ENCODE measurements at places on chromosomes 2 and 18.

GRCh38 chr2:135657806-135658582, 83.7 kb upstream of the UBXN4 start:
- DNase-seq: peak; percentile 51

DNA sequence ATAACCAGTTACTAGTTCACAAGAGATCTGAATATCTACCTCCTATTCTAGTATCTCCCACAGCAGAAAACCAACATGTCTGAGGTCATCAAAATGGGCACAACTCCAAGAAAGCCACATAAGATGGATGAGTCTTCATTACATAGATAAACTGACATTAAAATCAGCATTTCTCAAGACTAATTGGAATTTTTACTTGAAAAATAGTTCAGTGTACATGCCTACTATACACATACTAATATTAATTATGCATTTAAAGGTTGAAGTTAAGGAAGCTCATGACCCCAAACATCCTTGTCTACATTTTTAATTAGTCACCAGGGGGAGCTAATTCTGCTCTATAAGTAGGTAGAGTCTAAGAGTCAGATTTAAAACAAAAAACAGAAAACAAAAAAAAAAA, 41.9 kb downstream of the ZNF521 start:
- no peak for DNase-seq

DNA sequence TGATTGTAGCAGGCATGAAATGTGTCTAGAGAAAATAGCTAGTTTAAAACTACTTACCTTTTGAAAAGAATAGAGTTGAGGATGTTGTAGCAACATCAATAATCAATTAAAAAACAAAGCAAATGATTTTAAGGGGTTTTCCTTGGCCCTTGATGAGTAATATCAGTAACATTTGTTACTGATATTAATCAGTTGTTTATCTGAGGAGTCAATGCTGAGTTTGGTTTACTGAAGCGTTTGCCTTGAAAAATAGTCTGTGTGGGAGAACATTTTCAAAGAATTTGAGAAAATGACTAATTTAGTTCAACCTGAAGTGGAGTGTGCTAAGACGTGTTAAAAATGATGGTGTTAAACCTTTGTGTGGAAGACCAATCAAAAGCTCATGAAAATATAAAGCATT, 9.3 kb downstream of the PTH2R start:
- no peak for DNase-seq

DNA sequence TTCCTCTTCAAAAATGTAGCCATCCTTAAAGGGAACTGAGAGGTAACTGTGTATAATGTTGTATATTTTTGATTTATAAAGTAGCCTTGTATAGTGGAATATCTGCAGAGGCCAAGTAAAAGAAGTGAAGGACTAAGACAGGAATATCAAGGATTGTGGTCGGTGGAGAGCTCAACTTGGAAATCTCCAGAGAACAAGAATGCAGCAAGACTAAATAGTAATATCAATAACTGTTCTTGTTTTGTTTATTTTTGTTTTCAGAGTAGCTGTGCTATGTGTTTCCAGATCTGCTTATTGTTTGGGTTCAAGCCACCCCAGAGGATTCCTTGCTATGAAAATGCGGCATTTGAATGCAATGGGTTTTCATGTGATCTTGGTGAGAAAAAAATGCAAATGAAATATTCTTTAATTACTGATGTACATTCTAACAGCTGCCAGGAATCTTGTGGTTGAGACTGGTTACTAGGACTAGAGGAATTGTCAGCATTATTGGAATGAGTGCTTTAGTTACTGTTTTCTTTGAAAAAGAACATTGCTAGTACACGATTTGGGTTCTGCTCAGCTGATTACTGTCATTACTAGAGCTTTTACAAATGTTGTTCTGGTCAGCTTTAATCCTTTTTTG, 25.0 kb downstream of the FASTKD2 start:
- no peak for DNase-seq

DNA sequence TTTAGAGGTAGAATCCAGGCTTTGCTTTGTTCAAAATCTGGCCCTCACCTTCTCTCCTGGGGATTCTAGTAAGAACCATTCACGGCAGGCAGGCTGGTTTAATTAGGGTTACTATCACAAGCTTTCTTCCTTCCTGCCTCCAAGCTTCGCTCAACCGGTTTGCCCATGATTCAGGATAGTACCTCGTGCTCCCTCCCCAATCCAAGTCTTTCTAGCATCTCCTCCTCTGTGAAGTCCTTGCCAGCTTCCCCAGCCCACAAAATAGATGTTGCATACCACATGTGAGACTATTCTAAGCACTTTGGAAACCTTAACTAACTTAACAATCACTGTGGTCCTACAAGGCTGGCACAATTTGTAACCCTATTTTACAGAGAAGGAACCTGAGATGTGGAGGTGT, 135.1 kb downstream of the SOCS6 start:
- DNase-seq: no peak

DNA sequence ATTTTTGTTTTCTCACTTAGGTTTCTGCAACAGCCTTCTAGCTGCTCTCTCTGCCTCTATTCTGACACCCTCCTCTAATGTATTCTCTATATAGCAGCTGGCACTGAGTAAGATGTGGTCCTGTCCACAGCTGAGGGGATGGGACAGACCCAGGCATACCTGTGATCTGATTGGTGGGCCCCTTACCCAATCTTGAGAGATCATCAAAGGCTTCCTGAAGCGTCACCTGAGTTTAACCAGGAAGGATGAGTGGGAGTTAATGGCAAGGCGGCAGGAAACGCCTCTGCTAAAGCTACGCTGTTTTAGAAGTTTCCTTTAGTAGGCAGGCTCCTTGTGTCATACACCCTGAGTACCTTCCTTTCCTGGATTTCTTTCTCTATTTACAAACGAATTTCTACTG, 5.7 kb upstream of the TET3 start:
- peak; percentile 92 for DNase-seq

- no peak for DNase-seq
Observed at GRCh38 chr2:147439986-147440385, 404.8 kb upstream of the ACVR2A start.

GRCh38 chr18:25662272-25662671, 310.3 kb upstream of the ZNF521 start:
- no peak for DNase-seq

DNA sequence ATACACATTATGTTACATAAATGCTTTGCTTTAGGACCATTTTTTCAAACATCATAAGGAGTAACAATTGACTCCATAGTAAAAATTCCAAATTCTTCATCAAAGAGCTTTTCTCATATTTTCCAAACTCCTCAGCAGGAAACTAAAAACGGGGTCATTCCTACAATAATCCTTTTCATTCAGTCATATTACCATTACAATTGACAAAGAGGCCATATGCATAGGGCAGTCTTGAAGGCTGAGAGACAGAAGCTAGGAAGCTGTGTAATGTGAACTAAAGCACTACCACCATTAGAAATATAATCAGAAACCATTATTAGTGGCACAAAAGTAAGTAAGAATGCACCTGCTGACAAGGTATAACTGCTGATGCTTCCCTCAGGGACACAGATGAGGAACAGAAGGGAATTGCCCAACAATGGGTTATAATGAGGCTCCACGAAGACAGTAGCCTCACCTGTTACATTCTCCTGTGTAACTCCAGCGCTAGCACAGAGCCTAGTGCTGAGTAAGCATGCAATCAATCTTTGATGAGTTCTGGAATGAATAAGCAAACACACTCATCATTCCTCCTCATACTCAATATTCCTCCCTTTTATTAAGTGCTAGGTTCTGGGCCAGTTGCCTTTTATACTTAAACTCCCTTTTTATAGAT, 942.3 kb downstream of the CPS1 start:
- no peak for DNase-seq

GRCh38 chr2:54901224-54901986, 148.8 kb downstream of the RTN4 start:
- no peak for DNase-seq

DNA sequence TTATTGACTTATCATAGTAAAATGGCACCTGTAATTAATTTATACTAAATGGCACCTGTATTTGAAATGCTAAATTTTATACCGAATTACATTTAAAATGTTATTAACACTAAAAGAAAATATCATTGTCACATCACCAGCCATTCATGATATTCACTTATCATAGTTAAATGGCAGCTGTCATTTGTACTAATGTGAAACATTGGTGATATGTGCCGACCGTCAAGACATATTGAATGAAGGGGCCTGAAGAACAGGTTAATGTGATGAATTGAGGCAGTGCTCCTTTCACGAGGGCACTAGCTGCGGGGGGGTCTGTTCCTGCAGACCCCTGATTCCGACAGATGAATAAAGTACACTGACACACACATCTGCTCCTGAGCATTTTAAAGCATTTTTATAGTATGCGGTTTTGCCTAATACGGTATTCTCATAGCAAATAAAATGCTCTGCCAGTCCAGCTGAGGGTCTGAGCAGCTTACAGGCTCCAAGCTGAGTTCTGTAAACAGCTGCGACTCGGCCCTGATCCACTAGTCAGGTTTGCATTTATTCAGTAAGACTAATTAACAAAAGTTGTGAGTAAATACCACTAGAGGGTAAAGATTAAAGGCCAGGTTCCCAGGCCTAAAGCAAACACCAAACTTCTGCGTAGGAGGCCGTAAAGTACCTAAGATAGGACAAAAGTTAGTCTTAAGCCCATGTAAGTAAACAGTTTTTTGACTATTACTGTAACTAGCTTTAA, 593.4 kb upstream of the NETO1 start:
- DNase-seq: no peak

- no peak for DNase-seq
Observed at GRCh38 chr2:36812196-36812595, 115.7 kb downstream of the VIT start.

DNA sequence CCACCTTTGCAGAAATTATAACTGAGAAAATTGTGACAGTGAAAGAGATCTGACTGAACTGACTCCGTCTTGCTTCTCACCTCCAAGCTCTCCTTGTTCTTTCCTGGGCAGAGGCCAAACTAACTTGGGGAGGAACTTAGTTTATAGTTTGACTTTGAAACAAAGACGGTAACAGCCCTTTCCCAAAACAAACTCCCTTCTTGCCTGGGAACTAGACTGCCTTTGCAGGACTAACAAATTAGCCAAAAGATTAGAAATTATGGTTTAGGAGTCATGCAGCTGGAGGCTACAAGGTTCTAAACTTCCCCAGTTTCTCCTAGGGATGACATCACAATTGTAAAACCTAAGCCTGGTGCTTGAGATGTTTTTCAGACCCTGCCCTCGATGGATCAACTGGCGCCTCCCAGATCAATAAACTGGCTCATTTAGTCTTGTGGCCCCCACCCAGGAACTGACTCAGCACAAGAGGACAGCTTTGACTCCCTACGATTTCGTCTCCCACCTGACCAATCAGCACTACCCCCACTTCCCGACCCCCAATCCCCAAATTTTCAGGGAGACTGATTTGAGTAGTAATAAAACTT, 137.7 kb downstream of the ALPK2 start:
- DNase-seq: no peak

GRCh38 chr2:45114221-45114955, 105.1 kb upstream of the SIX2 start:
- DNase-seq: no peak

DNA sequence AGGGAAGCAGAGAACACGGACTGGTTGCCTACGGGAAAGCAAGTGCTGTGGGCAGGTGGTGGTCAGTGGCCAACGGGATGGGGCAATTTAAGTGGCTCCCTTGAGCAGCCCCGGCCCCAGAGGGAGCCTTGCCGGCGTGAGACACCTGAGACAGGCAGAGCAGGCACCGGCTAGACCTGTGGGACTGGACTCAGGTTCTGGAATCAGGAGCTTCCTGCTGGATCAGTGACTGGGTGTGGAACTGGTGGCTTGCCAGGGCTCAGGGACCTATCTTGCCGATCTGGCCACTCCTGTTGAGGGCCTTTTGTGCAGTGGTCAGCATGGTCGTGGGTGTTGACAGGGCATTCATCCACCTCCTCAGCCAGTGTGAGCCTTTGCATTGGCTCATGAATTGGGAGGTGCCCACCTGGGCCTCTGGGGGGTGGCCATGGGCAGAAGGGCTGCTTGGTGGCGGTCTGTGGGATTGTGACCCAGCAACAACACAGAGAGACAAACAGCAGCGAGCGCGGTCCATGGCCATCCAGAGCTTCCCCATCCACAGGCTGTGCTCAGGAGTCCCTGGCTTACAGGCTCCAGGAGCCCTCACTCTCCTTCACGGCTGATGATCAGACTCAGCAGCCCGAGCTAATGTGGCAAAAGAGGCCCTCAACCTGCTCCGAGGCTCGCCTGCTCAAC, 85.4 kb upstream of the ZNF516 start:
- no peak for DNase-seq

- DNase-seq: no peak
Observed at GRCh38 chr18:12308386-12309100, 502 bp downstream of the TUBB6 start.

DNA sequence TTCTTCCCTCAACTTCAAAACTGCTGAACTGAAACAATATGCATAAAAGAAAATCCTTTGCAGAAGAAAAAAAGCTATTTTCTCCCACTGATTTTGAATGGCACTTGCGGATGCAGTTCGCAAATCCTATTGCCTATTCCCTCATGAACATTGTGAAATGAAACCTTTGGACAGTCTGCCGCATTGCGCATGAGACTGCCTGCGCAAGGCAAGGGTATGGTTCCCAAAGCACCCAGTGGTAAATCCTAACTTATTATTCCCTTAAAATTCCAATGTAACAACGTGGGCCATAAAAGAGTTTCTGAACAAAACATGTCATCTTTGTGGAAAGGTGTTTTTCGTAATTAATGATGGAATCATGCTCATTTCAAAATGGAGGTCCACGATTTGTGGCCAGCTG, 8.4 kb downstream of the HOXD8 start:
- DNase-seq: no peak

DNA sequence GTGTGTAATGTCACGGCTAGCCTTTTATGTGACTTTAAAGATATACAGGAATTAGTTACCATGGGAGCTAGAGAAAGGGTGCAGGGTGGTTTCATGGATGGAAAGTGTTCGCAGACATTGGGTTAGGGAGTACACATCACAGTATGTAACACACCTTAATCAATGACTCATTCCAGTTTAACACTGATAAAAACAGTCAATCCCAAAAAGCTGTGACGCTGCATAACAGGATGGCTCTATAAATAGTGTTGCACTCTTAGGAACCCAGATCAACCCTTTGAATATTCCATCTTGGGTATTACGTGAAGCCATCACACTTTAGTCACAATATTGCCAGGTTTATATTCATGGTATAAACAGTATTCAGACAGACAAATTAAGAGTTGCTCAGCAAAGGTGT, 33.6 kb downstream of the CAB39 start:
- DNase-seq: no peak

- DNase-seq: no peak
Observed at GRCh38 chr2:7681881-7682461, 764.8 kb downstream of the RNF144A start.

DNA sequence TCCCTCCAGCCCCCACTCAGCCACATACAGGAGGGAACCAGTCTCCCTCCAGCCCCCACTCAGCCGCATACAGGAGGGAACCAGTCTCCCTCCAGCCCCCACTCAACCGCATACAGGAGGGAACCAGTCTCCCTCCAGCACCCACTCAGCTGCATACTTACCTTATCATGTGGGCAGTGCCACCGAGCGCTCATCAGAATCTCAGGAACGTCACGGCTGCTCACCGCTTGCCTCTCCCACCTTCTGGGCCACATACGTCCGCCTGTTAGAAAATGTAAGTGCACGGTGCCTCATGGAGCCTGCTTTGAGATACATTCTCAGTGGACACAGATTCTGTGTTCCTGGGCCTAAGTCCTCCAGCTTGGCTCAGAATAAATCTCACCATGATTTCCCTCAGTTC, 124.8 kb downstream of the PXDN start:
- DNase-seq: no peak

- no peak for DNase-seq
Observed at GRCh38 chr18:6405237-6406074, 9.3 kb downstream of the L3MBTL4 start.
